GM04504 (cell line): ENCODE measurements at places on chromosomes 7 and 10.

DNA sequence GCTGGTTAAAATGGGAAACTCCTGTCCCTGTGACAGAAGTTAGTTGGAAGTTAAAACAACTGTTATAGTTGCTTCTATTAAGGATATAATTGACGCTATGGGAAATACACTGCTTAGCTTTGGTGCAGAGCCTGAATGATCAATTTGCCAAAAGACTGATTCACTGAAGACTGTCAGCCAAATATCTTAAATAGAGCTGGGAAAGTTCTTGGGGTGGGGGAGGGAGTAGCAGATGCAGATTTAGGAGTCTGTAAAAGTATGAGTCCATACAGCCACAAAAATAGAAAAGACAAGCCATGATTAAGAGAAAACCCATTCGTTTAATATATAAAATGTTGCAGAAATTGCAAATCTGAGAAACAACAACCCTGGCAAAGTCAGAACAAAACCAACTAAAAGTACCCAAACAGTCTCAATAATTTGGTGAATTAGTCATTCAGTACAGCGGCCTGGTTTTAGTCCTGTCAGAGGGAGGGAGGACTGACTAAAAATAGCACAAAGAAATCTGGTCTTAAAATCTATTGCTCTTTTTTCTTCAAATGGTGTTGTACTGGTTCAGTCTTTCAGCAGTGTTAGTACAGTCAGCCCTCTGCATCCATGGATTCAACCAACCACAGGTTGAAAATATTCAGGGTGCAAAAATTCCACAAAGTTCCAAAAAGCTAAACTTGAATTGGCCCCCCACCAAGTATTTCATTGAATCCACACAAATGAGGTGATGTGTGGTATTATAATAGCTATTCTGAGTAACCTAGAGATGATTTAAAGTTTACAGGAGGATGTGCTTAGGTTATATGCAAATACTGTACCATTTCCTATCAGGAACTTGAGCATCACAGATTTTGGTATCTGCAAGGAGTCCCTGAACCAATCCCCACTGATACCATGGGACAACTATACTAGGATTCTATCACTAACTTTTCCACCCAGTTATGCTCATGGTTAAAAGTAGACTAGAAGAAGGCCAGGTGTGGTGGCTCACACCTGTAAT lies 30.0 kb downstream of the STK17A start:
- peak; percentile 46 for DNase-seq

- DNase-seq, result no peak
Measured at GRCh38 chr7:129779602-129780256, 168.2 kb downstream of the NRF1 start.

GRCh38 chr10:100566561-100566960 lies 30.8 kb downstream of the HIF1AN start:
- DNase-seq, result no peak

GRCh38 chr10:70405037-70405824 lies 1.3 kb downstream of the EIF4EBP2 start:
- peak; percentile 93 for DNase-seq

DNA sequence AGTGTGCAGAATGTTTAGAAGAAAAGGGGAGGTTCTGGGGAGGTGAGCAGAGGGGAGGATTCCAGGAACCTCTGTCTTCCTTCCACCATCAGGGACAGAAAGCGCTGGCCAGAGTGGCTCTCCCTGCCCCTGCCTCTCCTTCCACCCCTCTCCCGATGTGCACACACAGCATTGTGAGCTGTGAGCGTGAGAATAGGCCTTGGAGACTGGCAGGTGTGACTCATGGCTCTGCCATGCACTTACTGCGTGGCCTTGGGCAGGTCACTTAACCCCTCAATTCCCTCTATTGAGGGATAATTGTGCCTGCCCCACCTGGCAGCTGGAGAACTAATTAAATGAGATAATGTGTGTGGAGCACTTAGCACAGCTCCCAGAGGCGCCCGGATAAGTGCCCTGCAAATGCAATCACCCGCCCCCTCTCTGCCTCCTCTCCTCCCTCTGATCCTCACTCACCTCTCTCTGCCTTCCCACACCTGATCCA lies 115.4 kb downstream of the ZMIZ1 start:
- DNase-seq, result no peak

- no peak for DNase-seq
Measured at GRCh38 chr10:57222129-57222528, 861.1 kb upstream of the ZWINT start.

DNA sequence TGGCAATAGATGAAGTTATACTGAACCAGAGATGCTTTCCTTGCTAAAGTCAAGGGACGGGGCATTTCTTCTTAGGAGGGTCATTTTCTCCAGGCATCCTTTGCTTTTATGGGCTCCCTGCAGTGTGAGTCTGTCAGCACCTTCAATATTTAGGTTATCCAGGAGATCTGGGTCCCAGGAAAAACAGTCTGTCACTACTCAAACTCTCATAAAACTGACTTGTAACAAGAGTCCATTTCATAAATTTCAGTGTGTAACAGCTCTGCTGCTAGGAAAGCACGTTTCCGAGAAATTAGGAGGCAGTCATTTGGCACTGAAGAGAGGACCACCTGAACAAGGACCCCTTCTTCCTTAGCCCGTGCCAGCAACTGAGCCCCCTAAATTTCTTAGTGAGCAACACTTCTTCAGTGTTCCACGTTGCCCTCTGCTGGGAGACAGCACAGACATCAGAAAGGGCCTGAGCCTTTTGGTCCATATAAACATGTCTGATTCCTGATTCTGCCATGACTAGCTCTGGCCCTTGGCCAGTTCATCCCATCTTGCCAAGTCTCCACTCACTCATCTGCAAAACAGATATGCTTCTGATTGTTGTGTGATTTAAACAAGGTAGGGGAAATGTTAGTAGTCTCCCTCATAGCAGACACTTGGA lies 7.2 kb downstream of the GCC1 start:
- no peak for DNase-seq

DNA sequence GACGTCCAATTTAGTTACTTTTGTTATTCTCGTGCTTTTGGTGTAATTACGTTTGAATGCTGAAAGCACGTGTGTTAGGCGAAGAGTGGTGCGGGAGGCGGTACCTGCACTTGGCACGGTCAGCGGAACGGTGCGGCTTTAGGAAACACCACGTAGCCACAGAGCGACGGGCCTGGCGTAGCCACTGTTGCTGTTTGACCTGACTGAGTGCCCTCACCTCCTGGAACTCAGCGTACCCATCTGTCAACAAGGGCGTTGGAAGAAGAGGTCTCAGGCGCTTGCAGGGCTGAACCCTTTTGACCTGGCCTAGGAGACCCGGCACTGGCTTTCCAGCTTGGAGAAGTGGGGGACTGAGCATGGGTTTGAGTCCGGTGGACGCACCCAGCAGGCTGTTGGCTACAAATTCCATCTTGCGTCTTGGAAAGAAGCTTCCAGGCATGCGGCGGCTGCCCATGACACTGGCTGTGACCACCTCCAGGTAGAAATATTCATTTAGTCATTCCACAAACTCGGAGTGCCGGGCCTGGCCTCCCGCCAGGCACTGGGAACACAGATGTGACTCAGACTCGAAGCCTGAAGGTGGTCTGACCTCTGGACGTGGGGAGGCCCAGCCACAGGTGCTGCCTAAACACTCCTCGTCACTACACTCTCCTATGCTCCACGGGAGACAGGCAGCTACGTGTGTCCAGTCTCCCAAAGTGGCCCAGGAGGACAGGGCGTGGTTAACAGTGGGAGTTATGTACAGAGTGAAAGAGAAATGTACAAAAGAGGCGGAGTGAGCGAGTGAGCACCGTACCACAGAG lies 22.2 kb downstream of the FAM20C start:
- no peak for DNase-seq
